Non-pigmented ciliary epithelial cell (primary cell): ENCODE measurements at places on chromosomes 3 and 15.

DNA sequence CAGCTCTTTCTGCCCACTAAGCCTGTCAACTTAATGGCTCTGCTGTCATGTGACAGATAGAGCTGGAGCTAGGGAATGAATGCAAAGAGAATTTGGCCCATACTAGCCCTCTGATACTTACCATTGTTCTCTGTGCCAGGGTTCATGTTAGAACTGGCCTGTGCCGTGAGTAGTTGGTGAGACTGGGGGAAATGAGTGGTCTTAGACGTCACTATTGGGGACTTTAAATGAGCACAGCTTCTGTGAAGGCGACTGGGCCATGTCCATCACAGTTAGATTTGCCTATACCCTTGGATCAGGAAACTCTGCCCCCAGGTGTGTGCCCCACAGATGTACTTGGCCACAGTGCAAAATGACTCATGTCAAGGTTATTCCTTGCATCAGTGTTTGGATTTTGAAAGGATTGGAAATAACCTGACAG is 124.9 kb downstream of the PTPRG start:
- DNase-seq, result no peak

GRCh38 chr15:70257573-70258248 is 160.0 kb upstream of the TLE3 start:
- no peak for DNase-seq

DNA sequence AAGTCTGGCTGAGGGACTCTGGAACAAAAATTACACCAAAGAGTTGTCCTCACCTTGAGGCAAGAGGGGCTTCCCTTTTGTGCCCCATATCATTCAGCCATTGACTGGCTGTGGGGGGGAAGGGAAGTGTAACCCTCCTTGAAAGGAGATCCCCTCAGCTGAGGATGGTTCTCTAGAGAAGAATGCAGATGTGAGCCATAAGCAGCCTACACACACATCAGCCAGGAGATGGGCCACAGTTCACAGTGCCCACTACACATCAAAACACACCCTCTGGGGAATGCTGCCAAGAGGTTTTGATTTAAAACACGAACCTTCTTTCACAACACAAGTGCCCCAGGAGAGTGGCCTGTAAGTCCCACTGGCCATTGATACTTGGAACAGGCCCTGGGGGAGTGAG is 231.2 kb upstream of the CTDSPL start:
- no peak for DNase-seq

DNA sequence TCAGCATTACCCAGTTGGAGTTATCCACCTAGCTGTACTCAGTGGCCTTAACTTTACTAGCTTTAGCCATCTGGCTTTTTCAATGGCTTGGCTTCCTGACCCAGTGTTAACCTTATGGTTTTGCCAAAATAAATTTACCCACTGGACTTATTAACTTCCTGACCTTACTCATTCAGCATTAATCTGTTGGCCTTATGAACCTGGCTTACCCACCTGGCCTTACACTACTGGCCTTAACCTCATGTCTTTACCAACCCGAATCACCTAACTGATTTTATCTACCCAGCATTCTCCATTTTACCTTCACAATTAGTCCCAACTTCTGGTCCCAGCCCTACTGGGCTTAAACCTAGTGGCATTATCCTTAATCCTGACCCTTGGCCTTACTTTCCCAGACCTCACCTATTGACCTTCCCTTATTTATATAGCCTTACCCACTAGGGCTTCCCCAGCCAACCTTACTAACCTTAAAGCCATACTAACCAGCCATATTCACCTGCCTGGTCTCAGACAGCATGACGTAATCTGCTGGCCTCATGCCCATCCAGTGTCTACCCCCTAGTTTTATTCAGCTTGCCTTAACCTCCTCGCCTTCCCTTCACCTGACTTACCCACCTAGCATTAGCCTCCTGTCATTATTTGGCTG is 100.0 kb downstream of the IL12A start:
- DNase-seq, result no peak

GRCh38 chr15:55344206-55344605 is 25.2 kb downstream of the PIGB start:
- no peak for DNase-seq

DNA sequence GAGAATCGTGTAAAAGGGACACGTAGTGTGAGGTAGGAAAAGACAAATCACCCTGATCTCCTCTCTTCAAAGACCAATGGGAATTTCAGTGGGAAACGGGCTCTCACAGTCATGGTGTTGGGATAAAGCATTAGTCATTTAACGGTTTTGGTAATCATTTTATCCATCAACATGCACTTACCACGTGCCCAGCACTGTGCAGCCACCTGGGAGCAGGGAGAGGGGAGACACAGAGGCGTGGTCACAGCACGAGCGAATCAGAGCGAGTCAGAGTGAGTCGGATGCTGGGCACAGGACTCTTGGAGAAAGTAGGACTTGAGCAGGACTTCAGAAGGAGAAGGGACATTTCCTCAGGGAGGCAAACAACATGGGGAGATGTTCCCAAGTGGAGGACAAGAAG is 130.8 kb downstream of the MINAR1 start:
- no peak for DNase-seq
